Progenitor cell of endocrine pancreas (in vitro differentiated cells): ENCODE measurements at places on chromosomes 12 and 14.

- DNase-seq = no peak
Observed at GRCh38 chr12:6996040-6996441, 22.2 kb downstream of the LPCAT3 start.

DNA sequence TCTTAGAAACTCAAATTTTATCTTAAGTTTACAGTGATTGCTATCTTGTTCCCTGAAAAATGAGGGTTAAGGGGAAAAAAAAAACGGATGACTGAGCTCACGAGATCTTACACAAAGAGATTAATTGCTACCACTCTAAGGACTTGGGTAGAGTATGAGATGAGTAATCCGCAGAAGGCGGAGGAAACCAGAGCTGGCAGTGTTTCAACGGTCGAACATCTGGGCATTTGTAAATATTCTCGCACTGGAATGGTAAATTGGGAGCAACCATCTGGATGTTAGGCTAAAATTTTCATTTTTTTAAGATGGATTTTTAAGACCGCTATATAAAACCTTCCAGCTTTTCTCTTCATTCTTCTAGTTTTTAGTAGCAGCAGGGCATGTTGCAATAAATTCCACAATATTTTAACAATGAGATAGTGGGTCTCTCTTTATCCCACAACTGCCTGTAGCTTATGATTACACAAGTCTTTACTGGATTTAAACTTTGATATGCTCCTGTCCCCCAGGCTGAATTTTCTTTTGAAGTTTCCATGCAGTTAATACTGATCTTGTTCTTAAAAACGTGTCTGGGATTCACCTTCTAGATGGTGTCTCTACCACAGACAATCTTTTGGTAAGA is 1324.1 kb downstream of the AACS start:
- no peak for DNase-seq

GRCh38 chr12:113759135-113759534 is 207.0 kb downstream of the RBM19 start:
- DNase-seq = no peak

GRCh38 chr14:21923820-21924219 is 250.2 kb upstream of the OR4E1 start:
- DNase-seq = no peak

DNA sequence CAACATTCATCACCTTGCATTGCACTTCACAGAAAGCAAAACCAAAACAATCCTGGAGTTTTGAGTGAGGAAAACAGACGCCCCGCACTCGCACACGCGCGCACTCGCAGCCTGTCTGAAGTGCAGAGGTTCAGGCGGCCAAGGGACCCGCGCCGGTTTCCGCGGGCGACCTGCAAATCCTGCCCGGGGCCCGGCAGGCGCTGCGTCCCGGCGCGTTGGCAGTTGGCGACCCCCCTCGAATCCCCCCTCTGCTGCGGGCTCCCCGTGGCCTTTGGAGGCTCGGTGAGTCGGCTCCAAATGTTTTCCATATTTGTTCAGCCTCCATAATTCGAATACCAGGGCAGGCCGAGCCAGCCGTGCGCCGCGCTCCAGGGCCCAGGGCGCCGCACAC is at the start of gene SSPN:
SSPN (plus strand) TSS at position 324 of the 391 bp plus-strand sequence. CDS start 100 bp downstream, outside the sequence.
- DNase-seq = peak; percentile 73

DNA sequence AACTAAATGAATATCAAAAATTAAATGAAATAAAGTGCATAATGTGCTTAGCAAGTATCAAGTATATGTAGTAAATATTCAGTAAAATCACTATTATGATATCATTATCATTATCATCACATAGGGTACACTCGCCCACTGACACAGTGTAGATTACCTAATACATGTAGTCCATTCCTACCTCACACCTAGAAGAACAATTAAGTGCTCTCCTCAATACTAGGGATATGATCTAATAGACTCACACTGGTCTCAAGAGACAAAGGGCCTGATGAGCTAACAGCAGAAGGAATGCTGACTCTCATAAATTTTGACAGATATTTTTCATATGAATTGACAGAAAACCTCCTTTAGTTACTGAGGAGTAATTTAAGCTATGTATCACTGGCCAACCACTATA is 29.1 kb downstream of the FSCB start:
- DNase-seq = no peak

DNA sequence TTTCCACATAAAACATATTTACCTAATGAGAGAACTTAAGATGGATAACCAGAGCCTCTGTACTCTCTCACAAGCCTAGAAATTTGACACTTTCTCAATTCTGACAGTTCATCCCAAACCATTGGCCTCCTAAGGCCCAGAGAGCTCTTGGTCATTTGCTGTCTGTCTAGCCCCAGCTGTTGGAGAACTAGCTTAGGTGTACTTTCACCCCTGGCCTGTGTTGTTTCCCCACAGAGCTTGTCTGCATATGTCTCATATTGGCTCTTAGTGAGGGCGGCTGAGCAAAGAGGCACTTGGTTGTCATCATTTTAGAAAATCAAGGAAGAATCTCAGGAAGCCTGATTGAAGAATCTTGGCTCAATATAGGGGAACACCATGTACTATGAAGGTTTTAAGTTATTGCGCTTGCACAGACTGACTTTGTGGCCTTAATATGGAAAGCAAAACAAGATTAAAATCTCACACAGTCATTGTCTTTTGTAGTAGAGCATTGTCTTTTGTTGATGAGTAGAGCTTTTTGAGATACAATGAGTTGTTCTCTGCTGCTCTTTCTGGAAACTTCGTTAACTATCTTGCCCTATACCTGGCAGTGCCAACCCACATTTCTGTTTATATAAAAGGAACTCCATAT is 324.6 kb downstream of the RAD51B start:
- no peak for DNase-seq

GRCh38 chr14:61695695-61696527 is 598 bp downstream of the HIF1A start:
- DNase-seq = peak; percentile 54

DNA sequence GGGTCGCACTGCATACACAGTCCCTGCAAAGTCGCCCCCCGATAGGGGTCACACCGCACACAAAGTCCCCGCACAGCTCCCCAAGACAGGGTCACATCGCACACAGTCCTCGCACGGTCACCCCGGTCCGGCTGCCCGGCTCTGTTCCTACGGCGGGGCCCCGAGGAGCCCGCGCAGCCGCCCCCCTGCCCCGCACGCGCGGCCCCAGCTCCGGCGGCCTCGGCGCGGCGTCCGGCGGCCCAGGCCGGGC is 300 bp downstream of the SSH1 start:
- no peak for DNase-seq

DNA sequence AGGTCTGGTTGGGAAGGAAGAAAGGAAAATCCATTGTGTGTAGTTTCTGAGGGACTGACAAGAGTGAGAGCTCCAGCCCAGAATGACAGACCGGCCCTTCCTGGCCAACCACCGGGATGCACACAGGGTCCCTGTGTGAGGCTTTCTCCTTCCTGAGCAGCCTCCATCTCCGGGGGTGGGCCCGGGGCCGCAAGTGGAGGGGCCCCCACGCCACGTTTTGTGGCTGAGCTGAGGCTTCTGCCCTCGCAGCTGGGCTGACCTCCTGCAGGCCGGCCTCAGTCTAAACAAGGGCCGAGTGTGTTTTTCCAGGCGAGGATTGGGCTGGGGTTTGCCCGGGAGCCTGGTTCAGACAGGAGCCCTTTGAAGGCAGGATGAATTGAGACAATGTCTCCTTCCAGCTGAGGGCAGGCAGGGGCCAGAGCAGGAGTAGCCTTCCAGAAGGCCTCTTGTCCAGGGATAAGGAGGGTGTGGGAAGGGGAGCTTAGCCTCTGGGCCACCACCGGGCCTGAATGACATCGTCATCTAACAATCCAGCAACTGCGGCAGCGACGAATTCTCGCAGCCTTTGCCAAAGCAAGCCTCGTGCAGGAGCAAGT is 96.5 kb upstream of the NCOR2 start:
- DNase-seq = no peak

- no peak for DNase-seq
Observed at GRCh38 chr14:82388488-82388887, 854.8 kb upstream of the SEL1L start.

DNA sequence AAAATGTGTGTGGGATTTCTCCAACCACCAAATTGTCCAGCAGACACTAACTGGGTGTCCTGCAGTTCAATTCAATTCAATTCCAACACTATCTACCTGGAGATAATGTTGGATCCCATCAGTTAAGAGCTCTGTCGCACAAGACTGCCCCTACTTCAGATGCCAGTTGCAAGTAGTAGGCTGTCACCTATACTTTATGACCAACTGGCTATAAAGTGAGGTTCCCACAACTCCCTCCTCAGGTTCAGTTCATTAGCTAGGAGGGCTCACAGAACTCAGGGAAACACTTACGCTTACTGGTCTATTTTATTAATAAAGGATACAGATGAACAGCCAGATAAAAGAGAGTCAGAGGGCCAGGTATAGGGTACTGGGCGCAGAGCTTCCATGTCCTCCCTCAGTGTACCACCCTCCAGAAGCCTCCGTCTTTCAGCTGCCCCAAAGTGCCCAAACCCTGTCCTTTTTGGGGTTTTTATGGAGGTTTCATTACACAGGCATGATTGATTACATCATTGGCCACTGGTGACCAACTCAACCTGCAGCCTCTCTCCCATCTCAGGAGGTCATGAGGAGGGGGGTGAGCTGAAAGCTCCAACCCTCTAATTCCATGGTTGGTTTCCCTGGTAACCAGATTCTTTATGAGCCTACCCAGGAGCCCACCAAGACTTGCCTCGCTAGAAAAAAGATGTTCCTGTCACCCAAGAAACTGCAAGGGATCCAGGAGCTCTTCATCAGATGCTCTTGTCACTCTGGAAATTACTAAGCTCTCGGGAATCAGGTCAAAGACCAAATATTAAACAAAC is 7.5 kb upstream of the SERPINA5 start:
- DNase-seq = no peak

DNA sequence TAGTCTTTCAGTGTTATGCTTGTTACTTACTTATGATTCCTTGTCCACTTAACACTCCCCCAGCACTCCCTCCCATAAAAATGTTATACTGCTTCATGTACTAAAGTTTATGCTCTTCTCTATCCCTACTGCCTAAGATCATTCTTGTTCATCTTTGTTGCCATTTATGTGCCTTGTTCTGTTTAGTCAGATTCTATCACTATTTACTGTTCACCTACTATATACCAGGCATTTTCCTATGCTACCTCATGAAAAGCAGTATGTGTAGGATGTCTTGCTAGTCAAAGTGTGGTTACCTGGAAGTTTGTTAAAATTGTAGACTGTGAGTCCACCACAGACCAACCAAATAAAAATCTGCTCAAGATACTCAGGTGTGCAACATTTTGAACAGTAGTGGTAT is 23.9 kb downstream of the ERH start:
- no peak for DNase-seq

GRCh38 chr12:9027161-9028059 is 38.1 kb downstream of the KLRG1 start:
- DNase-seq = no peak

GRCh38 chr12:132602572-132603239 is 7.7 kb downstream of the LRCOL1 start:
- no peak for DNase-seq

- no peak for DNase-seq
Observed at GRCh38 chr12:33115716-33116115, 219.1 kb upstream of the PKP2 start.

DNA sequence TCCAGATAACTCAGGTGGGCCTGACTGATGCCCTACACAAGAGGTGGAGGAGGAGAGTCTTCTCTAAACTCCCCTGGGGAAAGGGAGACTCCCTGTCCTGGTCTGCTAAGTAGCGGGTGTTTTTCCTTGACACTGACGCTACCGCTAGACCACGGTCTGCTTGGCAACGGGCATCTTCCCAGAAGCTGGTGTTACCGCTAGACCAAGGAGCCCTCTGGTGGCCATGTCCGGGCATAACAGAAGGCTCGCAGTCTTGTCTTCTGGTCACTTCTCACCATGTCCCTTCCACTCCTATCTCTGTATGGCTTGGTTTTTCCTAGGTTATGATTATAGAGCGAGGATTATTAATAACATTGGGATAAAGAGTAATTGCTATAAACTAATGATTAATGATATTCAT is 965.5 kb downstream of the TMEM121 start:
- DNase-seq = no peak

- no peak for DNase-seq
Observed at GRCh38 chr12:97941686-97942354, 479.2 kb downstream of the RMST start.

DNA sequence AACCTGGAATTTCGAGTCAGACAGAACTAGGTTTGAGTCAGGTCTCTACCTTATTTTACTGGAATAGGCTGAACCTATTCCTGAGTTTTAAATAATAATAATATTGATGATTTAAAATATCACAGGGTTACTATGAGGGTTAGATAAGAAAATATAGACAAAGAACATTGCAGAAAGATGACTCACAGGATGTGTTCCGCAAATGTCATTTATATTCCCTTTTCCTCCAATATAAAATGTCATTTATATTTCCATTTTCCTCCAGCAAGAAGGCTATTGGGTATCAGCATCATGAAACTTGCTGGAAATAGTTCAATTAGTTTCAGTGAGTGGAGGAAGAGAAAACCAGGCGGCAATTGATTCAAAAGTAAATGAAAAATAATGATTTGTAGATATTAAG is 163.9 kb upstream of the RASSF8 start:
- DNase-seq = no peak

DNA sequence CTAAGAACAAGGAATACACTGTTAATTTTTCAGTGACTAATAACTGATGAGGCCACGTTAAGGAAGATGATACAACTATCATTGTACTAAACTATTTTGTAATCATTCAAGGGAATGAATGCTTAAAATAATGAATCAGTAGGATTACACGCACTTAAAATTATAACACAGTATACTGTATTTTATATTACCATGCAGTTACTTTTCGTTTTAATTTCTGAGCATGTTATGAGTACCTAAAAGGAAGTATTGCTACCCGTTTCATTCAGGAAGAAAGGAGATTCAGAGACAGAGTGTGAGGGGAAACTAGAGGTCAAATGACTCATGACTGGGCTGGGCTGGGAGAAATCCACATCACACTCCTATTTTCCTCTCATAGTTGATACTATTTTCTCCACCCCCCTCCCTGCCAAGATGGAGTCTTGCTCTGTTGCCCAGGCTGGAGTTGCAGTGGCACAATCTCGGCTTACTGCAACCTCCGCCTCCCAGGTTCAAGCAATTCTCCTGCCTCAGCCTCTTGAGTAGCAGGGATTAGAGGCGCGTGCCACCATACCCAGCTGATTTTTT is 202.0 kb downstream of the PPM1H start:
- DNase-seq = no peak

- no peak for DNase-seq
Observed at GRCh38 chr14:105093038-105093430, 27.8 kb upstream of the GPR132 start.

DNA sequence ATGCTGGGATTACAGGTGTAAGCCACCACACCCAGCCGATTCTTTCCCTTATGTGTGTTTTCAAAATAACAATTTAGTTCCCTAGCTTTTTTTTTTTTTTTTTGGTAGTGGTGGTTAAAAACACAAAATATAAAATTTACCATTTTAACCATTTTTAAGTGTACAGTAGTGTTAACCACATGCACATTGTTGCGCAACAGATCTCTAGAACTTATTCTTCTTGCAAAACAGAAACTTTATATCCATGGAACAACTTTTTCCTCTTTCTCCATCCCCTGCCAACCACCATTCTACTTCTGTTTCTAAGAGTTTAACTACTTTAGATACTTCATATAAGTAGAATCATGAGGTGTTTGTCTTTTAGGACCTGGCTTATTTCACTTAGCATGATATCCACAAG is 1.1 kb upstream of the NDUFA12 start:
- no peak for DNase-seq

GRCh38 chr14:45253754-45254310 is 830 bp upstream of the MIS18BP1 start:
- no peak for DNase-seq

- DNase-seq = no peak
Observed at GRCh38 chr12:47054659-47055058, 24.8 kb upstream of the PCED1B start.

GRCh38 chr14:71613168-71613567 is 319.1 kb upstream of the RGS6 start:
- DNase-seq = no peak
